ENCODE measurements at places on chromosomes 7 and 10.

- no peak for DNase-seq
Observed at GRCh38 chr7:1015196-1016121, 28.9 kb upstream of the GPR146 start.

GRCh38 chr7:153193144-153193595 lies 433.6 kb downstream of the ACTR3B start:
- DNase-seq = no peak

DNA sequence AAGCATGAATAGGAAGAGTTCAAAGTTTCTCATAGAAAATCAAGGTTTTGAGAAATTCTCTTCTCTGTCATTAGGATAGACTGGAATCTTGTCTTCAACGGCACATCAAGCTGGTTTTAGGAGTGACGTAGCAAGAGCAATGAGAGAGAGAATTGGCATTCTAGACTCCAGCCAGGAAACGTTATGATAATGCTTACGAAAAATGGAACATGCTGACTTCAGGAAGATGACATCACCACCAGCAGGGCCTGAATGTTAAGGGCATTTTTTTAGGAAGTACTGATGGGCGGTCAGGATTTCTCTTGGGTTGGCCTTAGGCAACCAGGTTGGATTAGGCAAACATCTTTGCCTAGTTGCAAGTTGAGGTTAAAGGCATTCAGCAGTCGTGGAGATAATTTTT lies 213.2 kb upstream of the CTBP2 start:
- no peak for DNase-seq

- DNase-seq = no peak
Observed at GRCh38 chr7:51070151-51070550, 246.5 kb downstream of the COBL start.

DNA sequence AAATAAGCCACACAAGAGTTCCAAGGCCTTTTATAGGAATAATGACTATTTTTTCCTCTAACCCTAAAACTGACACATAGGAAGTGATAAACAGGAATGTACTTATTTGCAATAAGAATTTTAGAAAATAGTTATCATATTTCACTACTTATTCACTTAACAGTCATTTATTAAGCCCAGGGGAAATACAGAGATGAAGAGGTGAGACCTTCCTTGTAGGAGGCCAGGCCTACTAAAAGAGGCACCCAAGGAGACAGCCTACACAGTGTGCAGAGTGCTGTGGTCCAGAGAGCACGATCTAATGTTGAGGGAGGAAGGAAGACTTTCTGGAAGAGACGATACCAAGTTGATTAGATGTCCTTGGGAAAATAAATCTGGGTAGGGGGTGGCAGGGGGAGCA lies 45.0 kb upstream of the PPP1R3C start:
- DNase-seq = no peak
